Activated T-cell treated with anti-CD3 and anti-CD28 coated beads, Interleukin-2, amount 50 U/mL, for 72 hours (primary cell): ENCODE measurements at places on chromosomes 2 and 18.

GRCh38 chr18:35137632-35138031, 96.4 kb downstream of the MAPRE2 start:
- no peak for DNase-seq

- no peak for DNase-seq
Observed at GRCh38 chr2:18610651-18611050, 21.3 kb upstream of the NT5C1B start.

GRCh38 chr18:48932462-48932818, 18.3 kb downstream of the SMAD7 start:
- no peak for DNase-seq

DNA sequence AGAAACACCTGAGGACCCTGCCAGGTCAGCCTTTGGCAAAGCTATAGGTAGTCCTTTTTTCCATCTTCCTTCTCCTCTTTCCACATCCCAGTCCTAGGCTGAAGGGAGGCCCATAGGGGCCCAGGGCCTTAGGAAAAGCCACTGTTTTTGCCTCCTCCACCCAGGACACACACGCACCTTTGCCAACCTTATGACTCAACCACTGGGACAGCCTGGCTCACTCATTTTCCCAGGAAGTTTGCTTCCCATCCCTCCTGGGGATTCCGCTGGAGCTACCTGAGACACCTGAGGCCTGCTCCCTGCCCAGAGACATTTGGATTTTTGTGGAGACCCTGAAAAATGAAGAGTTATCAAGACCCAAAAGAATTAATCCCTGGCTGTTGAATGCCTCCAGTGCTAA, 273.4 kb upstream of the SIX2 start:
- no peak for DNase-seq

DNA sequence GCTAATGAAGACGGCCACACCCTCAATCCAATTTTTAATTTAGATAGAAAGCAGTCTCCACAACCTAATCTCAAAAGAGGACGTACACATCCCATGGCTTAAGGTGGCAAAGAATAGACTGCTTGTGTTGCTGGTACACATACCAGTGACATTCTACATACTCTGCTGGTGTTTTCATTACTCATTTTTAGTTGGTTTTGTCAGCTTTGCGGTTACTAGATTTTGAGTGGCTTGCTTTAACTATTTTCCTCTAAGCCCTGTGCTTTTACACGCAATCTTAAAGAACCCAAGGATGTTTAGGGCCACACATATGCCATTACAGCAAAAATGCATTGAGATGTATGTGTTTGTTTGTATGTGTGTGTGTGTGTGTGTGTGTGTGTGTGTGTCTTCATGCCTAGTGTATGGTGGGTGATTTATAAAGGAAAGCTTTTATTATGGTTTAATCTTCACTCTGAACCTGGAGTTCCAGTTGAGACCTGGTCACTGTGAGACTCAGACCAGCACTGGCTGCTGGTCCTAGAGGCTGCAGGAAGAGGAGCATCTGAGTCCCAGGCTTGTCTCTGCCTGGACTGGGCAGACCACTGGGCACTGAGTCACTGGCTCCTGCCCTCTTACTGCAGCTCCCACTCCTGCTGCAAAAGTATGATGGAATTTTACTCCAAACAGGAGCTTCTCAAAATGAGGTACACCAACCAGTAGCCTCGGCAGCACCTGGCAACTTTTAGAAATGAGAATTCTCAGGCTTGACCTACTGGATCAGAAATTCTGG, 415.9 kb downstream of the NBAS start:
- no peak for DNase-seq

GRCh38 chr18:33745871-33746545, 168.0 kb downstream of the ASXL3 start:
- no peak for DNase-seq

DNA sequence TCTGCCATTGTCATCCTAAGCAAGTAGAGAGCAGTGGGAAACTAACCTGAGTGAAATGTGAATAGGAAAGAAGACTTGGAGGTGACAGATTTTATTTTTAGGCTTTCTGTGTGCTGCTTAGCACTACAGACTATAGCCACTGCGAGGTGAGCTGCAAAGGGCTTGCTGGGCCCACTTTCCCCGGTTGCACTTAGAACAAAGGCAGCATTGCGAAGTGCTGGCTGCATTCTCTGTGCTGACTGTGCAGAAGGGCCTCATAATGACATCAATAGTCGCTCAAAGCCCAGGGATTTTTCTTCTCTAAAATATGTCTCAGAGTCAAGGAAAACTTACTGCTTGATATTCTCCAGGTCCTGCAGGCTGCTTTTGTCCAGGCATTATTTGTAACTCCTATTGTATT, 592.1 kb downstream of the TDRD15 start:
- no peak for DNase-seq

- peak; percentile 72 for DNase-seq
Observed at GRCh38 chr18:13217466-13217961, 1.0 kb upstream of the LDLRAD4 start.

DNA sequence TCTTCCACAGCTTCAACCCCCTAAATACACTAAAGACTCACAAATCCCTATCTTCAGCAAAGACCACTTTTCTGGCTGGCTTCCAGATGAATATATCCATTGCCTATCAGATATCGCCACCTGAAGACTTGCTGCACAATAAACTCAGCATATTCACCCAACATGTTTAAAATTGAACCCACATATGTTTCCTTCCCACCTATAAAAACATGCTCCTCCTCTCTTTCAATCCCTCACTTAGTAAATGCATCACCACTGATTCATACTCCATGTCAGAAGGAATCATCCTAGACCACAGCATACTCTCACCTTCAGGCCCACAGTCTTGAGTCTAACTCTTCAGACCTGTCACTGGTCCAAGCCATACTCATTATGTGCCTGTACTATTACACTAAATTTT, 5.3 kb downstream of the SPC25 start:
- DNase-seq = no peak

- no peak for DNase-seq
Observed at GRCh38 chr2:183901931-183902330, 696.4 kb upstream of the ZNF804A start.

GRCh38 chr2:10549195-10549594, 101.1 kb upstream of the ODC1 start:
- no peak for DNase-seq
